ENCODE measurements at places on chromosomes 1 and 21.
A peak's percentile ranks its signal among the peaks of the same experiment; 100 is the strongest.

DNA sequence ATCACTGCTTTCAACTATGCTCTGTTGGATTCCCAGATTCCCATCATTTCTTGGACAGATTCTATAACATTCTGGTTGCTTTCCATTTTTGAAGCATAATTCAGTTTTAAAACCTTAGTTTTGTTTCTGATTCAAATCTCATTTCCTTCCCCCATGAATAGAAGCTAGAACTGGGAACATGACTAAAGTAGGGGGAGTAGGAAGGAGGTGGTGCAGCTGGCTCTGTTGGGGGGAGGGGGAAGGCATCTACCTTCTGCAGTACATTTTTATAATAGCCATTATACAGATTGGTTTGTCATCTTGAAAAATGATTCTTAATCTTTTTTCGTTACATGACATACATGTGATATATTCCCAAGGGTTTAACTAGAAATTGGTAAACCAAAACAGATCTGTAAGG lies 48.1 kb downstream of the SMG7 start:
- no peak for DNase-seq

DNA sequence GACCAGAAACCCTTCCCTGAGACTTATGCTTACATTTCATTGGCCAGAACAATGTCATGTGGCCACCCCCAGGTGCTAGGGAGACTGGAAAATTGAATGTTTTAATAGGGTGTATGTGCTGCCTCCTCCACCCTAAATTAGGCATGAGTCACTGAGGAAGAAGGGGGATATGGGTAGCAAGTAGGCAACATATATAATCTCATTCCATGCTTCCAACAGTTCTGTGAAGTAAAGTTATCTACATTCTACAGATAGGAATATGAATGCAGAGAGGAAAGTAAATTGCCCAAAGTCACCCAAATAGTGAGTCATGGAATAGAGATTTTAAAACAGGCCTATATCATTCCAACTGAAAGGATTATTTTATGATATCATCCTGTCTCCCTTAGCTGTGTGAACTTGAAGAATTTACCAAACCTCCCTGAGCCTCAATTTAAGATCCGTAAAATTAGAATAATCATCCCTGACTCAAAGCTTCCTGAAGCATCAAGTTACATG lies 168.6 kb upstream of the FGGY start:
- DNase-seq: no peak

DNA sequence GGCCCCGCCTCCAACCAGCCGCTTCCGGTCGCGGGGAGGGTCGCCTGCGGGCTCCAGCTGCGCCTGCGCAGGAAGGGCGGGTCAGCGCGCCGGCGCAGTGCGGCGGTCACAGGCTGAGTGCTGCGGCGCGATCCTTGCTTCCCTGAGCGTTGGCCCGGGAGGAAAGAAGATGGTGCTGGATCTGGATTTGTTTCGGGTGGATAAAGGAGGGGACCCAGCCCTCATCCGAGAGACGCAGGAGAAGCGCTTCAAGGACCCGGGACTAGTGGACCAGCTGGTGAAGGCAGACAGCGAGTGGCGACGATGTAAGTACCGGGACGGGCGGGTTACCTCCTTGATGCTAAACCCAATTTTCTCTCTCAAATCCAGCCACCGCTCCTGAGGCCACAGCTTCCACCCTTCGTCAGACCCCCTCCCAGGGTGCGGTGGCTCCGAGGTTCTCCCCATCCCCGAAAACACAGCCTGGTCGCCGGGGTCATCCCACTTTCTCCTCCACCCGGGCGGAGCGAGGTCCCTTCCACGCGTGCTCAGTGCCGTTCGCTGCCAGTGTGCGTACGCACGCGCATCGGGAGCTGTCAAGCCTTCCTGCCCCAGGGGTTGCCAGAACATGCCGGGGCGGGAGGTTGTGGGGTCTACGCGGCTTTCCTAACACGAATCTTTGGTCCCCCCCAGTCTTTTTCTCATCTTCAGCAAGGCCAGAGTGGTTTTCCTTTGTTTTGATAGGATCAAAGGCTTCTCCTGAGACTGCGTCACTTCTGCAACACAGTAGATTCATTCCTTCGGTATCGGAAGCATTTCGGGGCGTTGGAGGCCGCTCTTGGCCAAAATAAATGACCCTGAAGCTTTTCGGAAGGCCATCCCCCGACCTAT lies at the start of gene SARS1:
Gene SARS1 (plus strand): TSS at position 95 of the 870 bp plus-strand sequence. CDS start 75 bp downstream, at position 170.
- DNase-seq: peak; percentile 98

DNA sequence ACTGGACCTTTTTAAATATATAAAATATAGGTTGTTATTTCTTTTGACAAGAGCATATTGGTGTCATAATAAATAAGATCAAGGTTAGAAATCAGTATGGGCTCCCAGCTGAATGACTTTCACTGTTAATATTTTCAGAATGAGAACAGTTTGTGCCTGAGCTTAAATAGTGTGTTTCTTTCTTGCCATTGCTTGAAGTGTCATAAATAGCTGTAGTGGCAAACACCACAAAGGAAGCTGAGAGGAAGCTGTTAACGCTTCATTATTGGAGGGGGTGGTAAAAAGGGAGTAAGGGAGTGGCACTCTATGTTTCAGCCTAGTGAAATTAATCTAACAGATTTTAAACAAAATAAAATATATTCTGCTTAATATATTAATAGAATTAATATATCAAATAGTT lies 1089.8 kb upstream of the NCAM2 start:
- no peak for DNase-seq

GRCh38 chr1:76336931-76337371 lies 262.4 kb downstream of the ST6GALNAC3 start:
- no peak for DNase-seq

GRCh38 chr1:28845786-28846543 lies 34.0 kb downstream of the OPRD1 start:
- DNase-seq: no peak

DNA sequence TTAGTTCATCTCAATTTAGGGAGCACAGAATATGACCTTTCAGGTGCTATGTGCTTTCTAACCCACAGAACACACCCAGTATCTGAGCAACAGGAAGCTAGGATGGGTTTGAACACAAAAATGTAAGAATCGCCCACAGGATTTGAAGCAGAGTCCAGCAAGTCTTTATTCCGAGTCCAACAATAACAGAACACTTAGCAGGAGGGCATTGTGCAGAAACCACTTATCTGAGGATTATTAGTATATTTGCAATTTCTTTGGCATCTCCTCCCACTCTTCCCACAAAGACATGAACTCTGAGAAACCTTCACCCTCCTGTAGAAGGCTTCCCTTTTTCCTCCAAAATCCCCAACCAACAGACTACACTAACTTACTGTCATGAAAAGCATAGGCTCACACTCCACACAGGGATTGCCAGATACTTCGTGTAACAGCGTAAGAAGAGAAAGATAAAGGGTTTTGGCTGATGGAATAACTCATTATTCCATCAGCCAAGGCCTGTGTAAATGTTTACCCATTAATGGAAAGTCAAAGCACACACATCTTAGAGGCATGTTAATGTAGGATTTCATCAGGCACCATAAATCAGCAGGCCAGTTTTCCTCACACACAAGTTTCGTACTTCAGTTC lies 16.1 kb downstream of the SIPA1L2 start:
- DNase-seq: no peak

DNA sequence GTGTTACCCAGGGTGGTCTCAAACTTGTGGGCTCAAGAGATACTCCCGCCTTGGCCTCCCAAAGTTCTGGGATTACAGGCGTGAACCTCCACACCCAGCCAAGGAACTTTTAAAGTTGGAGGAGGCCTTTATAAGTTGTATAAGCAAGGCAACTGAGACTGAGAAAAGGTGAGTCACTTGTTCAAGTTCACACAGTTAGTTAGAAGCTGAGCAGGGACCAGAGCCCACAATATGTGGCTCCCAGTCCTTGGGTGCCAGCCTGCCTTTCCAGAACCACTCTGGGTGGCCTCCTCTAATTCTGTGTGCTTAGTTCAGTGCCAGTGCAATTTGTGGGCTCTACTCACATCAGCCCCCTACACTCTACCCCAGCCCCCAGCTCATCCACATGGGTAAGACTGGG lies 3.7 kb downstream of the RAB25 start:
- DNase-seq: no peak

DNA sequence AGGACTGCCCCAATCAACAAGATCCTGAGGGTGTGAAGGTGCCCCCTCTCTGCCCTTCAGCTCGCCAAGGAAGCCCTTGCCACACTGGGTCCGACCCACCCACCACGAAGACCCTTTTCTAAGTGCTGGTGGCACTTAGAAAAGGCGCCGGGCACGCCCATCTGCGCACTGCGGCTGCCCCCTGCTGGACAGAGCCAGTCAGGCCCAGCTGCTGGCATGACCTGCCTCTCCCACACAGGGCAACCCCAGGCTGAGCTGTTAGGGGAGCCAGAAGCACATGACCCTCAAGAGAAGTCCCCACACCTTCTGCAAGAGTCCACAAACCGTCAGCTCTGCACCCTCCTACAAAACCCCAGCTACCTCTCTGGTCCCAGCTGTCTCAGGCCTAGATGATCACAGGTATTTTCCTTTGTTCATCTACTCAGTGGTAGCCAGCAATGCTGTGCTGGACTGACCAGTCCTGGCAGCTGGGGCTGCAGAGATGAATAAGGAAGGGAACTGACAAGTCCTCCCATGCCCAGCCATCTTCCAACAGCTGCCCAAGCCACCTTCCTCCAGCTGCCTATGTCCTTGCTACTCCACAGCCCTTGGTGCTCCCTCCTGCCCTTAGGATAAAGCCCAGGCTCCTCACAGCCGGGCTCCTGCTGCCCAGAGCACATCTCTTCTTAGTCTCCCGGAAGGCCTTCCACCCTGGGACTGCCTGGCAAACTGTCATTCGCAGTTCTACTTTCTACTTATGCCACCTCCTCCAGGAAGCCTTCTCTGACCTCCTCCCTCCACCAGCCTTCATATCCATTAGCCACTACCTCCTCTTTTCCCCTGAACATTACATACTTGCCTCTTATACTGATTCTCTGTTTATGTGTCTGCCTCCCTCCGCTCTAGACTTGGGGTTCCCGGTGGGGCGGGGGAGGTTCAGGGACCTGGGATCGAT lies 39.8 kb upstream of the ZC3H12A start:
- peak; percentile 89 for DNase-seq
